ENCODE measurements at places on chromosomes 13 and 19.

DNA sequence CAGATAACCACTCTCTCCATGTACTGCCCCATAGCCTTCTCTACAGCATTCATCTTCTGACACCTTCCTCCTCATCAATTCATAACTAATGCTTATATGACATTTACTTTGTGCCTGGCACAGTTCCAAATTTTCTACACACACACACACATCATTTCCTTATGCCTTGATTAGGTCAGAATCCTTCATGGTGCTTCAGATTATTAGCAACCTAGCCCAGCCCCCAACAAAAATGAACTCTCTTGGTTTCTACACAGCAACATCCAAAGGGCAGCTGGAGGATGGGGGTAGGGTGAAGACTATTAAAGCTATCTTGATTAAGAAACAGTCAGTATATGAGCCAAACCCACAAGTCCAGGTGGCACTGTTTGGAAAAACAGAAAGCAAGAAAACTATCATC is 3.7 kb downstream of the RUBCNL start:
- no peak for DNase-seq

- no peak for DNase-seq
Measured at GRCh38 chr13:73335210-73335609, 276.4 kb downstream of the KLF5 start.

- no peak for DNase-seq
Measured at GRCh38 chr13:67635754-67636153, 405.6 kb upstream of the PCDH9 start.

- DNase-seq: no peak
Measured at GRCh38 chr19:11205939-11206570, 8.7 kb upstream of the KANK2 start.

- no peak for DNase-seq
Measured at GRCh38 chr13:89267734-89268133, 1596.6 kb downstream of the SLITRK5 start.

- no peak for DNase-seq
Measured at GRCh38 chr13:83086948-83087347, 795.3 kb downstream of the SLITRK1 start.

DNA sequence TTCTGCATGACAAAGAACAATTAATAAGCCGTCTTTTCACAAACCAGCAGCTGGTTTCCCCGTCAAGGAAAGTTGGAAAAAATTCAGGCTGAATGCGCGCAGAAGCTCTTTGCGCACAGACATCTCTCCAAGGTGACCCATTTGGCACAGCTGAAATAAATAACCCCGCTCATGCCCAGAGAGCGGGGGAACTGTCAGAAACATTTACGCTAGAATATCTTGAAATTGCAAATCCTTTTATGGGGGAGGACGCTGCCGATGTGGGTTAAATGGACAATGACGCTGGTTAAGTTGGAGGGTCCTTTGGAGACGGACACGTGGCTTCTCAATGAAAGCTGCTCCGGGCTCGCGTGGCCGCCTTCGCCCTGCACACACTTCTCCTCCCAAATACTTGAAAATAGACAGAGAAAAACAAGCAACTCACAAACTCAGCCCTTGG is 30.6 kb downstream of the GSX1 start:
- no peak for DNase-seq

DNA sequence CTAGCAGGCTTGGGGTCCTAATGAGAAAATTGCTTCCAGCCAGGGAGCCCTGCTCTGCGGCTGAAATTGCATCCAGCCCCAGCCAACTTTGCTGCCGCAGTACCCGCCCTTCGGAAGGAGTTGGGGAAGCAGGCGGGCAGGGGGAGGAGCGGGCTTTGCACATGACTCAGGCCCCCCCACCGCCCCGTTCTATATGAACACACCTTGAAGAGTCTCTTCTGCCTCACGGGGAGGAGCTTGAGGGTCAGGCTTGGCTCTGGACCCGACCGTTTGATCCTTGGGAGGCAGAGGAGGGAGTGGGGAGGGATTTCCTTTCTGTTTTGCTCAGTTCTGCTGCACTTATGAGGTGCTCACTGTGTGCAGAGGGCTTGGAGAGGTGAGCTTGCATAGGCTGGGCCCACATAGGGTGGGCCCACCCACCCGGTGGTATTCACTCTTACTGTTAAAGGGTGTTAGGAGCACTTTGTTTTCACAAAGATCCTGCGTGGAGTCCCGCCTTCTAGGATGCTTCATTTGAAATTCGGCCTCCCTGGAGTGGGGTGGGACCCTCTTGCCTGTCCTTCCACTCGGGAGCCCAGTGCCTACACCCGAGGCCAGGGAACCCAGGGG is 46.5 kb downstream of the LYL1 start:
- no peak for DNase-seq

GRCh38 chr13:80012251-80012650 is 328.7 kb downstream of the SPRY2 start:
- no peak for DNase-seq

DNA sequence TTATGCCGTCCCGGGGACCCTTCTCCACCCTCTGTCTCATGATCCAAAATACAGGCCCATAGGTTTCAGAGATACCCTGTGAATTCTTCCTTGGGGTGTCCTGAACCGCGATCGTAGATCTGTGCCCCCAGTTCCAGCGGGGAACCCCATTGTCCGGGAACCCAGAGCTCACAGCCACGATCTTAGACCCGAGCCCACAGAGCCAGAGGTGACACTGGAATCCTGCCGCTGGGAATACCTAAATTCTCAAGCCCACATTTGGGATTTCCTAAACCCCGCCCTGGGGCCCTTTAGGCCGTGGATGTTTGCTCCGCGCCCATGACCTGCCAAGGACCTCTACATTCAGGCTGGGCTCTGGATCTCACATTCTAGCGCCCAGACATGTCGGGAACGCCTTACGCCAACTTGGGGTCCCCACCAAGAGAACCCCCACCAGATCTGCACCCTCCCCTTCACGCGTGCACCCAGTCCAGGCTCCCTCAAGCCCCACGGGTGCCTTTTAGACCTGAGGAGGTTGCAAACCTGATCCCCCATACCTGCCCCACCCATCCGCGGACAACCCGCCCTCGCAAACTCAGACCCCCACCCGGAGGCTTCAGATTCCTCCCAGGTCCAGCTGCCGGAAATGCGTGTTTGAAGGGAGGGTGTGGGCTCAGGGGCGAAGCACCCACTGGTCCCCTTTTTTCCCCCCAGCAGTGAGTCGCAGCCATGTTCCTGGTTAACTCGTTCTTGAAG is 605 bp downstream of the CAPNS1 start:
- no peak for DNase-seq

- no peak for DNase-seq
Measured at GRCh38 chr13:71493189-71493588, 373.8 kb downstream of the DACH1 start.
